ENCODE measurements at places on chromosomes 5 and 9.

GRCh38 chr5:35762368-35762767 is 94.3 kb upstream of the IL7R start:
- no peaks in the 10 kb centered on the region for H3K36me3 ChIP-seq
- no peak overlapping the region for H3K27ac ChIP-seq
- H3K4me3 ChIP-seq, result no peak overlapping the region
- no peak for DNase-seq

- no peak overlapping the region for H3K27ac ChIP-seq
- H3K4me3 ChIP-seq, result no peak overlapping the region
- no peak for DNase-seq
- no peaks in the 10 kb centered on the region for H3K4me1 ChIP-seq
- H3K27me3 ChIP-seq, result no peaks in the 10 kb centered on the region
Measured at GRCh38 chr5:140131967-140132409, 6.3 kb downstream of the IGIP start.

DNA sequence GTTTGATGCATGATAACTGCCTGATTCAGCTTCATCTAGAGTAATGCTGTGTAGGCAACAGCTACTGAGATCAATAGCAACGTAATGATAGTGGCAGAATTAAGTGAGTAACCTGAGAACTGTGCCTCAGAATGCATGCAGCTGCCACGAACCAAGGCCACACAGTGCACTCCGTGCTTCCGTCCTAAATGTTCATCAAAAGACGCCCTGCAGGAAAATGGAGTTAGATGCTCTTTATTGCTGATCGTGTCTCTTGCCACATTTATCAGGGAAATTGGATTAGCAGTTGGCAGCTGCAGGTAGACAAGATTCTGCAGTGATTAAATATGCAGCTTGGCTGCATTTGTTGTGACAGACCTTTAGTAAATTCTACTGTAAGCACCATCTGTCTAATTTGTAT is 107.7 kb upstream of the TLX3 start:
- no peaks in the 10 kb centered on the region for H3K4me1 ChIP-seq
- H3K27ac ChIP-seq, result no peak overlapping the region
- H3K27me3 ChIP-seq, result no peaks in the 10 kb centered on the region
- H3K36me3 ChIP-seq, result no peaks in the 10 kb centered on the region

- no peaks in the 10 kb centered on the region for H3K27me3 ChIP-seq
- H3K27ac ChIP-seq, result no peak overlapping the region
- no peak overlapping the region for H3K4me3 ChIP-seq
- DNase-seq, result no peak
Measured at GRCh38 chr5:56155992-56156584, 77.0 kb downstream of the ANKRD55 start.

GRCh38 chr9:6354072-6354686 is 26.0 kb downstream of the TPD52L3 start:
- no peak overlapping the region for H3K27ac ChIP-seq
- H3K36me3 ChIP-seq, result no peaks in the 10 kb centered on the region
- no peaks in the 10 kb centered on the region for H3K27me3 ChIP-seq

- H3K27me3 ChIP-seq, result no peaks in the 10 kb centered on the region
- H3K4me3 ChIP-seq, result no peak overlapping the region
- no peak overlapping the region for H3K27ac ChIP-seq
- H3K4me1 ChIP-seq, result no peaks in the 10 kb centered on the region
- H3K36me3 ChIP-seq, result no peaks in the 10 kb centered on the region
- no peak for DNase-seq
Measured at GRCh38 chr5:19837536-19838174, 150.3 kb downstream of the CDH18 start.

DNA sequence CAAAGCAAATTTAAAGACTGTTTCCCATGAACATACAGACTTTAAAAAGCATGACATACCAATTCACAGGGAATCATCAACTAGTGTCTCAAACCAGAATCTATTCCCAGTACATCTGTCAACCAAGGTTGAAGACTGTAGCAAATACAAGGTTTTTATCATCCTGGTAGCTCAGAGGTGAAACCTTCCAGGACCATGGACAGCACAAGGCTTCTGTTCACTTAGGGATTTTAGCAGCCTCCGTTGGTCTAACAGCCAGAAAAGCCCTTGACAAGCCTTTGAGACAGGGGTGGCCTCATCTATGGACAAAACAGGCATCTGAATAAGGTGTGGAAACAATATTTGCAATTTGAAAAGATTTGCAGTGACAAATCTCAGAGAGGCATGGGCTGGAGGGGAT is 119.0 kb downstream of the TRIM32 start:
- H3K4me1 ChIP-seq, result no peaks in the 10 kb centered on the region
- H3K4me3 ChIP-seq, result no peak overlapping the region

- H3K4me3 ChIP-seq, result no peak overlapping the region
- H3K36me3 ChIP-seq, result no peaks in the 10 kb centered on the region
- no peak for DNase-seq
- no peaks in the 10 kb centered on the region for H3K27me3 ChIP-seq
- H3K4me1 ChIP-seq, result peaks cover 8% of the 10 kb centered on the region
Measured at GRCh38 chr5:173498286-173498685, 118.2 kb downstream of the BOD1 start.

DNA sequence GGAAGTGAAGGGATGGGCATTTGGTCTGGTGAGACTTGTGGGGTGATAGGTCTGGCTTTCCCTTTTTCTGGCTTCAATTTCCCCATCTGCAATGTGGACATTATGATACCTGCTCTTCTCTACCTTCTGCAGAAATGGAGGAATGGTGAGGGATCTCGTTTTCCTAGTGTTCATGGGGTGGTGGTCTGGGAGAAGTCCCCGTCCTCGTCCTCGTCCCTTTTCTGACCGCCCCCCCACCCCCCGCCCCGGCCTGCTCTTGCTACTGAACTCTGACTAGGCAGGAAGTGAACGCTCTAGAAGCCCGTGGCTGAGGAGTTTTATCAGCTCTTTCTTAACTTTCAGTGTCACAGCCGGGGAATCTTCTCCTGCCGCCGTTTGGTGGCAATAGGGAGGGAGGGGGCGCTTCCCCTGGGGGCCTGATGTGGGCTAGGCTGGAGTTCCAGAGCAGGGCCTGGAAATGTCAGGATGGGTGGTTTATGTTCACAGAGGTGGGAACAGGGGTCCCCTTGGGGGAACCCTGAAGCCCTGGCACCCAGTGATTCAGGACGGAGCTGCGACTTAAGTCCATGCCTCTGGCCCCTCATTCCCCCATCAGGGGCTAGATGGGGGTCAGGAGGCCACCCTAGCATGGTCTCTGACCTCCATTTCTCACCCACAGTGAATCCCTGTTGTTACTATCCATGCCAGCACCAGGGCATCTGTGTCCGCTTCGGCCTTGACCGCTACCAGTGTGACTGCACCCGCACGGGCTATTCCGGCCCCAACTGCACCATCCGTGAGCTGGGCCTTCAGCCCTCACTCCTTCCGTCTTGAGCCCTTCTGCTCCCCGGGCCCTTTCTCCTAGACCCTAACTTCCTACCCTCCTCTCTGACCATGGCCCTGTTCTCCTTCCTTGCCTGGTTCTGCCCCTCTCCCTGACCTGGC is 6.7 kb downstream of the PTGS1 start:
- no peaks in the 10 kb centered on the region for H3K27me3 ChIP-seq
- peak; percentile 55 for DNase-seq
- H3K36me3 ChIP-seq, result no peaks in the 10 kb centered on the region
- H3K4me1 ChIP-seq, result peaks cover 6% of the 10 kb centered on the region
- no peak overlapping the region for H3K27ac ChIP-seq

GRCh38 chr5:147431586-147431985 is 78.3 kb downstream of the DPYSL3 start:
- peak overlapping the region; percentile 72 for H3K27ac ChIP-seq
- no peak overlapping the region for H3K4me3 ChIP-seq
- no peaks in the 10 kb centered on the region for H3K36me3 ChIP-seq

DNA sequence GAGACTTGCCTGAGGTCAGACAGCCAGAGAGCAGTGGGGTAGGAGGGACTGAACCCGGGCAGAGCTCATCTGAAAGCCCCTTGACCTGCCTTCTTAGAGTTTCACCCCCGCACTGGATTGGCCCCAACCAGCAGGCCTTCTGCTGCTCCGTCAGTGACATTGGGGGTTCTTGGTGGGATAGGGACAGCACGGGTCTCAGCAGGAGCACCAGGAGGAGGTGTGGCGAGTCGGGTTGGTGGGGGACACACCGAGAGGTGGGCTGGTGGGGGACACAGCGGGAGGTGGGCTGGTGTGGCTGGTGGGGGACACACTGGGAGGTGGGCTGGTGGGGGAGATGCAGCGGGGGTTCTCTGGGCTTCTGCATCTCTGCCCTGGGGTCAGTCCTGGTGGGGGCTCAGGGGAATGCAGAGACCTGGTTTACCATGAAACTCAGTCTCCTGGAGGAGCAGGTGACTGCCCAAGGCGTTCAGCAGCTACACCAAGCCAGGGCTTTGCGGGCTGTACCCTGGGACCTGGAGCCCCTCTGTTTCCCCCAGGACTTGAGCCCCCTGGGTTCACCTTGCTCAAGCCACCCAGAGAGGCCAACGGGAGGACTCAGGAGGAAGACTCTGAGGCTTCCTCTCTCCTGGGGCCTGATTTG is 28.1 kb upstream of the RNU6ATAC start:
- no peaks in the 10 kb centered on the region for H3K36me3 ChIP-seq
- no peak for DNase-seq
- H3K4me1 ChIP-seq, result peaks cover 4% of the 10 kb centered on the region
- H3K4me3 ChIP-seq, result no peak overlapping the region
- H3K27ac ChIP-seq, result no peak overlapping the region
- no peaks in the 10 kb centered on the region for H3K27me3 ChIP-seq

- no peak overlapping the region for H3K4me3 ChIP-seq
- DNase-seq, result no peak
- H3K27me3 ChIP-seq, result no peaks in the 10 kb centered on the region
Measured at GRCh38 chr5:112385566-112385965, 33.5 kb downstream of the EPB41L4A start.

DNA sequence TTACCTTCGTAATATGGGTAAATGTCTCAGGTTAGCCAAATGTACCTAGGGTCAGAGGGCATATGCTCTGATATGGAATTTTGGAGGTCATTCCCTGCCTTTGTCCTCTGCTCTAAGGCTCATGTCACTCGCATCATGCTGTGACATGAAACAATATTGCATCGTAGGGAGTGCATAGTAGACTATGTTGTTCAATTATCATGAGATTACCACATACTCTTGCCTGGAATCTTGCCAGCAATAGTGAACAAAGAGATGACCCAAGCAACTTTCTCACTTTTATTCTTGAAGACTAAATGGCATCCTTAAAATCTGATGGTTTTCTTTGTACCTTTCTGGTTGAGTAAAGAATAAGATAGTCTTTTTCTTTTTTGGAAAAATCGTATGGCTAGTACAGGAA is 27.6 kb downstream of the ZNF462 start:
- no peak overlapping the region for H3K4me3 ChIP-seq
- no peaks in the 10 kb centered on the region for H3K36me3 ChIP-seq
- H3K4me1 ChIP-seq, result peaks cover 1% of the 10 kb centered on the region
- DNase-seq, result no peak
- no peaks in the 10 kb centered on the region for H3K27me3 ChIP-seq

DNA sequence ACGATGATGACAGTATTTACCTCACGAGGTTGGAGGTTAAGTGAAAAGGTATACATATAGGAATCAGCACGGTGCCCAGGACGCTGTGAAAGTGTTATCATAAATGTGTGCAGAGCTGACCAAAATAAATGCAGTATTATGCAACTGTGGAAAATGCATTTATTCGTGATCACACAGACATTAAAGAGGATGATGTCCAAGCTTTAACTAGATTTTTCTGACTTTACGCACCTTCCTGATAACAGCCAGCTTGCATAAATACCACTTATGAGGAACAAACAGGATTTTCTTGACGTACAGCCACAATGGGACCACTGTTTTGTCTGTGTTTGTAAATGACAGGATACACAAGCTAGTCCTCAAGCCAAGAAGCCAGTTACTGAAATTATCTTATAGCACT is 71.4 kb upstream of the ATP10B start:
- no peak overlapping the region for H3K27ac ChIP-seq
- no peaks in the 10 kb centered on the region for H3K4me1 ChIP-seq
- no peak overlapping the region for H3K4me3 ChIP-seq
- H3K27me3 ChIP-seq, result no peaks in the 10 kb centered on the region

GRCh38 chr5:26487553-26487952 is 550.8 kb downstream of the CDH9 start:
- no peaks in the 10 kb centered on the region for H3K27me3 ChIP-seq
- no peak for DNase-seq
- H3K4me1 ChIP-seq, result no peaks in the 10 kb centered on the region

- no peaks in the 10 kb centered on the region for H3K27me3 ChIP-seq
- no peak overlapping the region for H3K27ac ChIP-seq
- no peak overlapping the region for H3K4me3 ChIP-seq
- H3K36me3 ChIP-seq, result peaks cover 29% of the 10 kb centered on the region
Measured at GRCh38 chr5:15932066-15932465, 247.5 kb downstream of the MARCHF11 start.

DNA sequence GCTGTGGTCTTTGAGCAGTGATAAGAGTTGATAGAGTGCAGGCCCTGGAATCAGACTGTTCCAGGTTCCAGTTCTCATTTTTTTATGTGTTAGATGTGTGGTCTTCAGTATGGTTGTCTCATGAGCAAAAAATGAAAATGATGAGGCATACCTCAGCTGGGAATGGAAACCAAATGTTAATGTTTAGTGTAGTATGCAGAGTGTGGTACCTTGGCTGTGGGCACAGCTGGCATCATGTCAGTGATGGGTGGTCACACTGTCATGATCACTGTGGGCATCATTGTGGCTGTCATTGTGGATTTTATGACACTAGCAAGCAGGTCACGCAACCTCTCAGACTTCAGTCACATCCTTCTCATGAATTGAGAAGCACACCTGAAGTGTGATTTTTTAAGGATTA is 6.4 kb downstream of the ABLIM3 start:
- no peak for DNase-seq
- H3K36me3 ChIP-seq, result no peaks in the 10 kb centered on the region
- no peak overlapping the region for H3K27ac ChIP-seq
- H3K27me3 ChIP-seq, result no peaks in the 10 kb centered on the region
- H3K4me1 ChIP-seq, result peaks cover 8% of the 10 kb centered on the region

GRCh38 chr9:136363949-136364748 is 605 bp upstream of the DNLZ start:
- peaks cover 5% of the 10 kb centered on the region for H3K36me3 ChIP-seq
- DNase-seq, result no peak
- H3K4me1 ChIP-seq, result peaks cover 8% of the 10 kb centered on the region

DNA sequence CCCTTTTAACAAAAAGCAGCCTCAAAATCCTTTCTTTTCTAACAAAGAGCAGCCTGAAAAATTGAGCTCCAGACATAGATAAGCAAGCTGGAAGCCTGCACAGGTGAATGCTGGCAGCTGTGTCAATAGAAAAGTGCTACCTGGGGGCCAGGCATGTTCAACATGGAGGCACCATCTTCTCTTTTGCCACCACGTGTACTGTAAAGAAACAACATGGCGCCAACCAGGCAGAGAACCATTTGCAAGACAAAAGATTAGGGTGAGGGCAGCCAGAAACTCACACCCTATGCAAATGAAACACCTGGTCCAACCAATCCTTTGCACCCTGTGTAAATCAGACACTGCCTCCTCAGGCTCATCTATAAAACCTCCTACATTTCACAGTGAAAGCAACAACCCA is 96.0 kb downstream of the ACTL7B start:
- H3K27me3 ChIP-seq, result no peaks in the 10 kb centered on the region
- no peak overlapping the region for H3K4me3 ChIP-seq
- DNase-seq, result no peak
- H3K36me3 ChIP-seq, result no peaks in the 10 kb centered on the region
- H3K4me1 ChIP-seq, result peaks cover 2% of the 10 kb centered on the region

GRCh38 chr5:81748556-81748955 is 2.3 kb downstream of the SSBP2 start:
- no peaks in the 10 kb centered on the region for H3K27me3 ChIP-seq
- no peaks in the 10 kb centered on the region for H3K36me3 ChIP-seq
- peaks cover 19% of the 10 kb centered on the region for H3K4me1 ChIP-seq
- no peak overlapping the region for H3K27ac ChIP-seq
- no peak overlapping the region for H3K4me3 ChIP-seq

- DNase-seq, result no peak
- H3K27ac ChIP-seq, result no peak overlapping the region
- no peaks in the 10 kb centered on the region for H3K4me1 ChIP-seq
- no peaks in the 10 kb centered on the region for H3K36me3 ChIP-seq
- H3K27me3 ChIP-seq, result no peaks in the 10 kb centered on the region
- no peak overlapping the region for H3K4me3 ChIP-seq
Measured at GRCh38 chr5:10621832-10622231, 58.0 kb downstream of the ANKRD33B start.
